ENCODE measurements at places on chromosomes 5 and 9. TPM values are rescaled to one million over a fixed set of nuclear protein-coding genes. Genes with fewer than 3 reads are reported as not detected.

C6 gene
- 90.3 TPM for total RNA-seq

OBP2B gene
- total RNA-seq = not detected

LHX6 gene
- 3.4 TPM for total RNA-seq

DNA sequence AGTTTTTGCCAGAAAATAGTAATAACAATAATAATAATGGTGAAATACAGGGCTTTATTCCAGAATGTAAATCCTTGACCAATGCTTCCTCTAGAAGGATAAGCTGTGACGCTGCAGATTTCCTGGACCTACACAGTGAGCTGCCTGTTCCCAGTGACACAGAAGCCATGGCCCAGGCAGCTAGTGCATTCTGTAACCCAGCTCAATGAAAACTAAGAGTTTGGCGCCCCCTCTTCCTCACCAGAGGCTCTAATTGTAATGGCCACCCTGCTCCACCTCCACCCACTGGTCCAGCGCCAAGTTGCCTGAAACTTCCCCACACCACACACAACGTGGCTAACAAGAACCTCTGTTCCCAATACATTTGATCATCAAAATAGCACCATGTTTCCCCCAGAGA, 248.1 kb downstream of the CETN3 start:
- peak; percentile 59 for DNase-seq

DNA sequence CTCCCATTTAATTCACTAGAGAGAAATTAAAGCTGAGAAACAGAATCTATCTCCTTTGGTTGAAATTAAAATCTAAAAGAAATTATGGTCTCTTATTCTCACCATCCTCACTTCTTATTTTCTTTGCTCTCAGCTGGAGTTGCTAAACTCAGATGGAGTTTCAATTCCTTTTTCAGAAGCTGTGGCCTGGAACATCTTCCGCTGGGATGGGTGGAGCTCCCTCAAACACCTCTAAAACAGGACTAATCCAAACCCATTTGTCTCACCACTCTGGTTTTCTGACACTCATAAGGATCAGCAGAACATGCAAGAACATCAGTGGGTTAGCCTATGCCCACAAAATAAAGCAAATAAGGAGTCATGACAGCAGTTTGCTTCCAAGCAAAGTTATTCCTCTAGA, 39.6 kb upstream of the CEP78 start:
- DNase-seq = no peak

GRCh38 chr5:113263545-113263944, 171.2 kb downstream of the TSSK1B start:
- no peak for DNase-seq

DNA sequence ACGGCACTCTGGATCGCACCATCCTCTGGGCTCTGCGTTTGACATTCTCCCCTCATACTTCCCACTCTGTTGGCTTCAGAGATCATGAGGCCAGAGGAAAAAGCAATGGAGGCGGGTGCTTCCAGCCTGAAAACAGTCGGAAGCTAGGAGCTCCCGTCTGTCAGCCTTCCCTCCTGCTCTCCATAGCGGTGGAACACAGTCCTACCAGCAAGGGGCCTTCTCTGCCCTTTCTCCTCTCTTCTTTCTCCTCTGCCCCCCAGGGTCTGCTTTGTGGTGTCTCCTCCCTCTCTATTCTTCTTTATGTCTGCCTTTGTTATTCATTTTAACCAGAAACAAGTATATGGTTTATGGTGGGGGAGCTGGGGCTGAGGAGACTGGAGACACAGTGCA, 152.5 kb upstream of the NFIB start:
- no peak for DNase-seq

GRCh38 chr5:116502138-116502537, 72.5 kb downstream of the SEMA6A start:
- DNase-seq = no peak

GRCh38 chr5:126368239-126368812, 54.9 kb upstream of the GRAMD2B start:
- no peak for DNase-seq

DNA sequence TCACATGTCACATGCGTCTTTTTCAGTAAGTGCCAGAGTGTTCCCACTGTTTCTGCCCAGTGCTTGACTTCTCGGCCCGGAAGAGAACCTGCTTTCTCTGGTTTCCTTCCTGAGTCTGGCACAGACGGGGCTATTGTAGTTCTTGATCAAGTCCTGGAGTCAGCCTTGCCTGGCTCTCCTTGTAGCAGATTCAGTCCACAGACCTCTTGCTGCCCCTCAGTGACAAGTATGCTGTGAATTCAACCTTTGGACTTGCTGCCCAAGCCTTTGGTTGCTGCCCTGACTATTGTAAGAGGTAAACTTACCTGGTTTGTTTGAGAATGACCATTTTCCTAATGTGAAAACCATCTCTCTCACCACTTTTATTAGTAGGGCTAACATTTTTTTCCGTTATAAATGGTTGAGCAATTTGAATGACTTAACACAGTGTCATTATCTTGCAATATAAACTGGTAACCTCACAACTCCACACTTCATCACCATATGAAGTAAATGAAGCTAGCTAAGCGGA, 24.7 kb downstream of the ZBTB34 start:
- DNase-seq = no peak

DNA sequence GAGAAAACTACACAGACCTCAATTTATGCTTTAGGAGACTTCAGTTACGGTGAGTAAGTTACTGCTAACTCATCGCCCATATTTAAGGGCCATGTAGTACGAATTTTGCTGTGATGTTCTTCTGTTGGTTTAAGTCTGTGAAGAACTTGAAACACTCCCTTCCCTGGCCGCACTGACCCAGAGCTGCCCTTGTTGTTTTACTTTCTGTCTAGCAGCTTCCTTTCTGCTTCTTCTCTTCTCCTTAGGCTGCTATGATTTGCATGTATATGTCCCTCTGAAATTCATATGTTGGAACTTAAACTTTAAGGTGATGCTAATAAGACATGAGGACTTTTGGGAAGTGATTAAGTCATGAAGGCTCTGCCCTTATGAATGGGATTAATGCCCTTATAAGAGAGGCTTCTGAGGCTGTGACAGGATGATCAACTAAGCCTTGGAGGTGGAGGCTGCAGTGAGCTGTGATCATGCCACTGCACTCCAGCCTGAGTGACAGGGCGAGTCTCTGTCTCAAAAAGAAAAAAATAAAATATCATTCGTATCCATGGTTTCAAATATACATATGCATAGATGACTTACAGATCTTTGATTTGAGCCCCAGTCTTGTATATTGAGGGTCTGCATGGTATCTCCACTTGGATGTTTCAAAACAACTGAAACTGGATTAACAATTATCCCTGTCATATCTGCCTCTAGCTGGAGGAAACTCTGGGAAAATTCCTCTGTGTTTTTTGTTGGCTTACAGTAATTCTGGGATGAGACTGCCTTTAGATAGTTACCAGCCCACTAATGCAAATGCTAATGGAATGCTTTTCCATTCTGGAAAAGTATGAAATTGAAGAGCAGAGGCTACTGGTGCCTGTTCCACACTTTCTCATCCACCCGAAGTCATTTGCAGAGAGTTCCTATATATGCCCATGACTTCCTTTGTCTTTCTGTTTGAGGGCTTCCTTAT, 263.4 kb upstream of the ACTBL2 start:
- no peak for DNase-seq

DNA sequence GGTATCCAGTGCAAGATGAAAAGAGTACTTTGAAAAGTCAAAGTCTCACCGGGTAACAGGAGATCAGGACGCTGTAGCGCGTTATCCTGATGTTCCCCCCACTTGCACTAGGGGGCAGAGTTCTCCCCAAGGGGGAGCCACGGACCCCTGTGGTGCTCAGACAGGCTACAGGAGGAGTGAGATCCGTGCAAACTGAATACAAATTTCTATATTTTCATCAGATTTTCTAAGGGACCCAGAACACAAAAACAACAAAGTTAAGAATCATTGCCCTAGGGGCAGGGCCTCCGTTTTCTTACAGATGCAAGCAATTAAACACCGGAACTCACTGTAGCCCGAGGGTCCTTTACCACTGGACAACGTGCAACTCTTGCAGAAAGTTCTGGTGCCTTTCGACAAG, 2.0 kb downstream of the MYO10 start:
- peak; percentile 58 for DNase-seq
